ENCODE measurements at places on chromosomes 12 and 14.
A peak's percentile ranks its signal among the peaks of the same experiment; 100 is the strongest.

DNA sequence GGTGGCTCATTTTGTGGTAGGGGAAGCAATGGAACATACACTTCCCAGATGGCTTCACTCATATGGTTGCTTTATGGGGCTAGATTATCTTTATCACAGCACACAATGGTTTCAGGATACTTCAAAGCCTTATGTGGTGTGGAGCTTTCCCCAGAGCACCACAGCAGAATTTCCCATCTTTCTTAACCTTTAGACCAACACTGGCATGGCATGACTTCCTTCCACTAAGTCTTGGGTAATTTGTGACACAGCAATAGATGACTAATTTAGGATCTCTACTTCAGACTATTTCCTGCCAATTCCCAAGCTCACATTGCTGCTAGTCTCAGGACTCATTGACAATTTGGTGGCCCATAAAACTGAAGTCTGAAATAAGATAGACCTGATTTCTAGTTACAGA is 36.9 kb upstream of the DCN start:
- no peak for DNase-seq

GRCh38 chr12:50765095-50765911 is 1.4 kb downstream of the ATF1 start:
- peak; percentile 59 for DNase-seq

- DNase-seq, result no peak
Observed at GRCh38 chr12:51687614-51688013, 96.6 kb downstream of the SCN8A start.

GRCh38 chr12:58388261-58388660 is 446.9 kb downstream of the ATP23 start:
- DNase-seq, result no peak

DNA sequence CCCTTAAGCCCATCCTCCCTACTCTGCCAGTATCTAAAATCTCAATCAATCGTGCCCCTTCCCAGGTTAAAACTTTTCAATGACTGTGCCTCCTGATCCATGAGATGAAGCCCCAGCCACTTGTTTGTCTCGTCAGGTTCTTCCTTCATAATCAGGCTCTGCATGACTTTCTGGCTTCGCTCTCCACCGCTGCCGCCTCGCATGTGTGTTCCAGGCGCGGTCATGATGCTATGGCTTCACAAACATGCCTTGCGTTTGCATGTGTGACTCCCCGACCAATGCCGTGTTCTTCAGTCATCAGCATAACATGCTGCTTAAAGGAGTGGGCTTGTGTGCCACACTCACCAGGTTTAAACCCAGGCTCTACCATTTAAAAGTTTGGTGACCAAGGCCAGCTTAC is 5.0 kb upstream of the C1RL start:
- DNase-seq, result no peak

DNA sequence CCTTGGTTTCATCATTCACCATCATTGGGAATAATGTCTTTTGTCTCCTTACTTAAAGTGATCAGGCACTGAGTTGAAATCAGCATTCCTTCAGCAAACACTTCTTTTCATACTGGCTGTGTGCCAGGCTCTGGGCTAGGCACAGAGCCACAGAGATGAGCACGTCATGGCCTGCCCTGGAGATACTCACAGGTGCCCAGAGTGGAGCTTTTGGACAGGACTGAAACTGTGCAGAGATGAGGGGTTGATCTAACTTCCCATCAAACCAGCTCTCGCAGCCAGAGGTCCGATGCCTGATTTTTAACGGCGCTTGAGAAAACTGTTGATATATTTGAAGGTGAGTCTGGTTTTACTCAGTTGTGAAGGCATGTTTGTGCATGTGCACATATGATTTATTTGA is 43.1 kb downstream of the CACNA1C start:
- DNase-seq, result no peak

- no peak for DNase-seq
Observed at GRCh38 chr14:43306053-43306452, 1201.0 kb downstream of the FSCB start.

GRCh38 chr12:122827258-122827657 is 8.0 kb upstream of the HIP1R start:
- DNase-seq, result no peak

DNA sequence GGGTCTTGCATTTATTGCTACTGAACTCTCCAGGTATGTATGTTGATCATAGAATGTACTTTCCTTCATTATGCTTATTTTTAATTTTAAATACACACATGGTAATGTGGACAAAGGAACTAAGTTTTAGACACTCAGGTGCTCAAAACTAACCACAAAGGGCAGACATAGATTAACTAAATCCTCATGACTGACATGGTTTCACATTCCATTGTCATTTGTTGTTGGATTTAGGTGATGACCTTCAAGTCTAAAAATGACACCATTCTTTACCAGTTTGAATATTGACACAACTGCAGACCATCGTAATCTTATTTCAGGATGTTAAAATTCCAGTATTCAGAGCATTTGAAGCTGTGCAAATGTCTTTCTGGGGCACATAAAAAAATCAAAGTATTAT is 128.4 kb downstream of the BBS10 start:
- no peak for DNase-seq

- DNase-seq, result no peak
Observed at GRCh38 chr14:96129128-96129736, 75.4 kb upstream of the BDKRB2 start.

GRCh38 chr12:64099397-64099796 is 122.7 kb downstream of the KICS2 start:
- no peak for DNase-seq

- no peak for DNase-seq
Observed at GRCh38 chr14:92421751-92422150, 91.8 kb upstream of the RIN3 start.

DNA sequence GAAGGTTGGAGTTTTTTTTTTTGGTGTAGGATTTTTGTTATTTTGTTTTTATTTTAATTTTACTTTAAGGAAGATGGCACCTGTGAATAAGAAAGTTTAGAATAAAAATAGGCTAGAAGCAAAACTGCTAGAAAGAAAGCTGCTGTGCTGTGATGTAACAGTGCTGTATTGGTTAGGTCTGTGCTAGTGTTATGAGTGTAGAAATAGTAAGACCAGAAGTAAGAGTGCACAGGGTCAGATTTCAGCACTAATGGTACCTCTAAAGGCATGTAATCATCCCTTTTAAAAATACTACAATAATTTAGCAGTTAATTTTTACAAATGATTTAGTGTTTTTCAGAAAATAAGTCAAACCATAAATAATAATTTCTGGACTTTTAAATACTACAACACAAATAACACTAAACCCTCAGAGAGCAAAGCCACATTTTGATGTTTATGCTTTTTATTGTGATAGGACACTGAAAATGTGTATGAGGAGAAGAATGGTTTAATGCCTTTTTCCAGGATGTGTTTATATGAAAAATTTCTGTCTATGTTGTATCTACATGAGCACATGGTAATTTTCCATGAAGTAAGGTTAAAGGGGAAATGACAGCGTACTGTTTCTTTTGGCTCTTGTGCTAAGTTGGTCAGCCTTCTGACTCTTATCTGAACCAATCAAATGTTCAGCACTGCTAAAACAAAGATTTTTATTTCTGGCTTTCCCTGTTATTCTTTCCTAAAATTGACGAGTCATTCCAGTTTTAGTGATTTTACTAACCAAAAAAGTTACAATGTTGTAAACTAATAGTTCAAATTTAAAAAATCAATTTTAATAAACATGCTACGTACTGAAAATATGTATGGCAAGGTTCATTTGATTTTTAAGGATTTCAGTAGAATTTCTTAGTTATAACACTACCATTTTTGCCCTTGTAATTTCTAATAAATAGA is 96.1 kb downstream of the PPHLN1 start:
- no peak for DNase-seq

- DNase-seq, result no peak
Observed at GRCh38 chr12:20050221-20050620, 318.1 kb upstream of the PDE3A start.

GRCh38 chr14:77856941-77857340 is 57.0 kb downstream of the ADCK1 start:
- DNase-seq, result no peak

DNA sequence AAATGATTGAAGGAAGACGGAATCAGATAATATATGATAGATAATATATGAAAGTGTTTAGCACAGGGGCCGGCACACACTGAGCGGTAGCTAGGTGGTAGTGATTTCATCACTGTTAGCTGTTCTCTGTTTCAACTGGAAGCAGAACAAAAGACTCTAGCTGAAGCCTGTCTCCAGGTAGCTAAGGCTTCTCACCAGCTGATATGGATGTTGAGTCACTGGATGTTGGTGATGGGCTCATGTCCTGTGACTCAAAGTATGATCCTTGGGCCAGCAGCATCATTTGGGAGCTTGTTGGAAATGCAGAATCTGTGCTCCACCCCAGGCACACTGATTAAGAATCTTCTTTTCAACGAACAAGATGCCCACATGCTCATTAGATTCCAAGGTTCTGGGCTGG is 21.7 kb upstream of the KCNA5 start:
- no peak for DNase-seq

DNA sequence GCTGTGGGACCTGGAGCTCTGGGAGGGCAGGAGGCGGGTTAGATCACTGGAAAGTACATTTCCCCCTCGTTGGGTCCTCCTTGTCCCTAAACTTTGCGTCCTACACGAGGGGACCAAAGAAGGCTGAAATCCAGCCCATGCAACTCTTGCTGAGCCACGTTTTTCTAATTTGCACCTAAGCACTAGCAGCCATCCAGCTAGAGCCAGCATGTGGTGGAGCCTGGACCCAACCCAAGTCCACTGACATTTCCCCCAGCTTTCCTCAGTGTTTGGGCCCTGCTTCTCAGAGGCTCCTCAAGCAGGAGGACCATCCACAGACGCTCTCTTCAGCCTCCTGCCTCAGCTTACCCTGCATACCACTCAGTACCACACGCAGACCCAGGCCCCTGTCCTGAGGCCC is 49.7 kb downstream of the TSPAN11 start:
- no peak for DNase-seq

DNA sequence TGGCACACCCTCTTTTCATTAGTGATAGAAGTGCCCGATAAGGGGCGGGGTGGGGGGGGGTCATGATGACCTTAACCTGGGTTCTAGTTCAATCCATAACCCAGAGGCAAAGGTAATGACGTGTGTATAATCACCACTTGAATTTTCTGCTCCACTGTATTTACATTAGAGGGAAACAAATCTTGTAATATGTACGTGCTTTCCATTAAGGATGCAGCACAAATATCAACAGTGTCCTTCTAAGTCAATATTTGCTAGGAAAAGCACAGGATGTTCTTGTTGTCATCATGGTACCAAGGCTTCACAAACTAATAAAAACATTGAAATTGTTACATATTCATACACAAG is 121.2 kb upstream of the SLC38A2 start:
- no peak for DNase-seq

GRCh38 chr14:99256483-99256874 is 15.5 kb downstream of the BCL11B start:
- DNase-seq, result no peak

DNA sequence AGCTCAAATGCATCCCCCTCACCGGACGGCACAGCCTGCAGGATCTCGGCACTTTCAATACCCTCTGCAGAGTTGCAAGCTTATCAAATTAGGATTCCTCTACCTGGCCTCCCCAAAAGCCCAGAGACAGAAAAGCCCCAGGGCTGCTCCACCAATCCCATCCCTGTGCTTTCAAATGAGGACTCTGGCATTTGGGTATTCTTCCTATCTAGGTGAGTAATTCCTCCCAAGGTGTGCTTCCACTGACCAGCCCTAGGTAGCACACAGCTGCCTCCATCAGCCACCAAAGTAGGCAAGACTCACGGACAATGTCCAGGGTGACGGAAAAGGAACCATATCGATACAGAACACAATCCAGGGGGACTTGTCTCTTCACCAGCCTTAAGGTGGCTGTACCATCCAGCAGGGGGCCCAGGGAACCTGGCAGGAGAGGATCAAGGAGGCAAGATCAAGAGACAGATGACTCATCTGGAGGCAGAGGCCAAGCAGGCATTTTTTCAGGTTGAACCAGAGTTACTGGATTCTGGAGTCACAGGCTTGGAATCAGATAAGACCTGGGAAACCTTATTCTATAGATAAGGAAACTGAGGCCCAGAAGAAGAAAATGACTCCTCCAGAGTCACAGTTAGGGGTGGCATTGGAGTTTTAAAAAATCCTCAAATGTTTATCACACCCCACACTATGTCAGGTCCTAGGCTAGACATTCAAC is 9.9 kb downstream of the PMEL start:
- DNase-seq, result no peak

DNA sequence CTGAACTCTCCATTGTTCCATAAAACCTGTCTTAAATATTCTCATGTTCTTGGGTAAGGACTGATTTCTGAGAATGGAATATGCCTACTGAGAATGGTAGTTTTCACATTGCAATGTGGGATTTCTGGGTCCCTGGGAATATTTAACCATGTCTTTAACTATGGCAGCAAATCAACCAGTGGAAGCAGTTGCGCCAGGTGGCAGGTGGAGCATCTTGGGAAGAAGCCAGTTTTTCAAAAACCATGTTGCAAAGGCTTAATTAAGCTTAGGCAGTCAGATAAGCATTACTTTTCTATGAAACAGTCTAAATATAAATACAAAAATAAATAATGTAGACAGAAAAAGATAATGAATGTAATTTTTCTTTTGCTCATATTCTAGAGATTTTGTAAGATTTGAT is 448.1 kb downstream of the ADAMTS20 start:
- no peak for DNase-seq

DNA sequence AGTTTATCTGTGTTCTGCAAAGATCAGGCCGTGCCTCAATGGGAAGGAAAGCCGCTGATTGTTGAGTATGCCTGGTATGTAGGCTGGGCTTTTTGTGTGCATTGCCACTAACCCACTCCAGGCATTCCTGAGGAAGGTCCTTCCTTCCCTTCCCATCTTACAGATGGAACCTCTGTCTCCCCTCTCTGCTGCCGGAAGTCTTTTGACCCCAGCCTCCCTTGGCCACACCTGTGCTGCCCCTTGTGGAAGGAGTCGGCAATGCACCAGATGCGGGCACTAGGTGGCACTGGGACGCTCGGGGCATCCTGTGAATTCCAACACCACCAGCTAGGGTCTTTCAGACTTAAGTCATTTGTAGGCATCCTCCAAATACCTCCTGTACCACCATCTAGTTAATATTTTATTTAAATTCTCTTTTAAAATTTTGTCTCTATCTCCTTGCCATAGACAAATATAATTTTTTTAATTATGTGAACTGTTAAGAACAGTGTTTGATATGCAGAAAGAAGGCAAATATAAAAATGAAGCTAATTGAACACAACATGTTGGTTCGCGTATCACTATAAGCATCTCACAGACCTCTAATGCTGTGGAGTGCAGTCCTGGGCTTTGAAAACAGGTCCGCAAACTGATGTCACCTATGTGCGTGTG is 99.6 kb downstream of the RIN3 start:
- peak; percentile 4 for DNase-seq

DNA sequence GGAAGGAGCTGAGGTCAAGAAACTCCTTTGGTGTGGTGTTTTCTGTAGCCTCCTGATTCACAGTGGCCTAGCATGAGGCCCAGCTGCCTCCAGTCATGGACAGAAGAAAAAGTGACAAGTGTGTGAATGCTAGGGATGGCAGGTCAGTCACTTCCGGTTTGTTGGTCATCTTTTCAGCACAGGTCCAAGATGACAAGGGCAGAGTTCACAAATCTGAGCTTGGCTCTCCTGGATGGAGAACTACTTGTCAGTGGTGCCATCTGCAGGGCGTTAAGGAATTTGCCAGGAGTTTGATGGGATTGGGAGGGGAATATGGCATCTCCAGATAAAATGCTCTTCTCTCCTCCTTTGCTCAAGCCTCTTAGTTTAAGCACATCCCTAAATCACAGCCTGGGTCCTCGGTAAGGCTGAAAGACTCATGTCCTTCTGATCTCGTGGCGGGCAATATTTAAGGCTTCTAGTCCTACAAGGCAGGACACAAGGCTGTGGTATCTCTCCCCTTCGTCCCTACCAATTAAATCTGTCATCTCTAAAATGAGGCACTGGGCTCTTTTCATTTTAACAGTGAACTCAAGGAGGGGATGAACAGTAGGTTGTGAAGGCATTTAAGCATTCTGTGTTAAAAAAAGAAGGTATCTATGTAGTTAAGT is 10.0 kb downstream of the TUBA1B start:
- peak; percentile 67 for DNase-seq

Measured in midbrain (tissue), 1 donor.